ENCODE measurements at places on chromosomes 2 and 18.
A peak's percentile ranks its signal among the peaks of the same experiment; 100 is the strongest.

- no peak for DNase-seq
These were observed 72.5 kb downstream of the RIF1 start for GRCh38 chr2:151482171-151482725.

DNA sequence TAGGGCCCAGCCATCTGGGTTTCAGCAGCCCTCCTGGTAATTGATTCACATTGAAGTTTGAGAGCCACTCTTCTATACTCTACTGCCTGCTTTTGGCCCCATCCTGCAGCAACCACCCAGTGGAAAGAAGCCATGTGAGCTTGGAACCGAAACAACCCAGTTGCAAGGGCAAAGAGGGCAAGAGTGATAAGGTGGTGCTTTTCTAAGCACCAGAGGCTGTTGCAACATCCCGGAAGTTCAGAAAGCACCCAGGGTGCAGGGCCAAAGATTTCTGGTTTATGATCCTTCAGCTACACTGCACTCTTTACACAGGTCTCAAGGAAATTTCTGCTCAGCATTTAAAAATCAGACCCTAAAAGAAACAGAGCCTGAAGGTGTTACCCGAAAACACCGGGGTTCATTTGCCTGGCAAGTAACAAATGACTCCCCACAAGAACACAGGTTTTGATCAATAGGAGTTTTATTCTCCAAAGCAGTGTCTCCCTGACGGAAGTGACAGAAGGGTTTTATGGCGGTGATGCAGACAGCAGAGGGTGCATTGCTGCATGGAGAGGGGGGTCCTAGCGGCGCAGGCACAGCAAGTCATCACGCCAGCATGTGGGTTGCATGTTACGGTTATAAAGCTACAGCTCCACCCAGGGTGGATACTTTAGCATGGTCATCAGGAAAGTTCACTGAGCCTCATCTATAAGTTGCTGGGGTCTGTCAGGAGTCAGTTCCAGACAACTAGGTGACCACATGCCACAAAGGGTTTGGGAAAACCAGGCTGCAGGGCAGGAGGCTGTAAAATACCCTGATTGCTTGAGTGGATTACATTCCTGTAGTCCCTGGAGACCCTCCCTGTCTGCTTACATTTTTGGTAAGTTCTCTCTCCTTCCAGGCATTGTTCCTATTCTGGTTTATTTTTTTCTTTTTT is 28.8 kb upstream of the TMEM37 start:
- DNase-seq, result no peak

- DNase-seq, result no peak
These were observed 209.5 kb downstream of the KLHL29 start for GRCh38 chr2:23594460-23594825.

DNA sequence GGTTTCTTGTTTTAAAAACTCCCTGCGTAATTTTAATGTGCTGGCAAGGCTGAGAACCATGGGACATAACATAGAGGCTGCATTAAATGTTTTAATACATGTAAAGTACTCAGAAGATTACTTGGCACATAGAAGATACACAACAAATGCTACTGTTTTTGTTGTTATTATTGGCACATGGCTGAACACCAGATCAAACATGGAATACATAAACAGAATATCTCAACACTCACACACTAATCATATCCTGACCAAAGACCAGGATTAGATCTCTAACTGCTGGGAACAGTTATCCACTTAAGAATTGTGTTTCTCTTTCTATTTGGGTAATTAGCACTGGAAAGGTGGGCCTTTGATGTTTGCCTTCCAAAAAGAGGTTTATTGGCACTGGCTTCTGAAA is 69.3 kb downstream of the KCNE4 start:
- no peak for DNase-seq

- no peak for DNase-seq
These were observed 298.5 kb upstream of the CELF4 start for GRCh38 chr18:37864122-37864521.

DNA sequence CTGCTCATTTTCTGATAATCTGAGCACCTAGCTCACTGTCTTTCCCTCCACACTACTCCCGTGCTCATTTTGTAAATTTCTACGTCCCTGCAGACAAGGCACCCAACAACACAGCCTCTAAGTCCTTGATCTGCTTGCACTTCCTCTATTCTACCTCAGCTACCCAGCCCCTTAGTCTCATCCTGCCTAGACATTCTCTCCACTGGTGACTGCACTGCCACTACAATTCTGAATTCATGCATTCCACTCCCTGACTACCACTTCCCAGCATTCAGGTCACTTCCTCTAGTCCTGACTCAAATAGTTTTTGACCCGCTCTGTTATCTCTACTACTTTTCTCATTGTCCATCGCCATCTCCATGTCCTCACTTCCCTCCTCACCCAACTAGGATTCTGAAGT is 155.7 kb downstream of the DYM start:
- DNase-seq, result no peak

DNA sequence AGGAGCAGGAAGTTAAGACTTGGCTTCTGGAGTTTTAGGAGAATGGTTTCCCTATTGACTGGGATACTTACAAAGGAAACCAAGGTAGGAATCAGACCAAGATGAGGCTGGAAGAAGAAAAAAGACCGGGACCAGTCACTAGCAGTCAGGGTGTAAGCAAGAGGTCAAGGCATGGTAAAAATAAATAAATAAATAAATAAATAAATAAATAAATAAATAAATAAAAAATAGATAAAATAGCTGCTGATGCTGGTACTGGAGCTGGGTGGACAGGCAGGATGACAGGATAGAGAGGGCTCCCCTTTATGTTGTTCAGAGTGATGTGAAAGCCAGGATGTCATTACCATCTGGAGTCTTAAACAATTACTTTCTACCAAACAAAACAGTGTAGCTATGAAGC is 89.9 kb downstream of the MYO5B start:
- no peak for DNase-seq

GRCh38 chr18:58069099-58069498 is 25.1 kb downstream of the NEDD4L start:
- DNase-seq, result no peak

- peak; percentile 37 for DNase-seq
These were observed at the start of gene CD302 for GRCh38 chr2:159797543-159798375. Gene CD302 (minus strand): TSS chr2:159798208. CDS start chr2:159798198, 10 bp downstream.
